ENCODE measurements at places on chromosomes 4 and X.

DNA sequence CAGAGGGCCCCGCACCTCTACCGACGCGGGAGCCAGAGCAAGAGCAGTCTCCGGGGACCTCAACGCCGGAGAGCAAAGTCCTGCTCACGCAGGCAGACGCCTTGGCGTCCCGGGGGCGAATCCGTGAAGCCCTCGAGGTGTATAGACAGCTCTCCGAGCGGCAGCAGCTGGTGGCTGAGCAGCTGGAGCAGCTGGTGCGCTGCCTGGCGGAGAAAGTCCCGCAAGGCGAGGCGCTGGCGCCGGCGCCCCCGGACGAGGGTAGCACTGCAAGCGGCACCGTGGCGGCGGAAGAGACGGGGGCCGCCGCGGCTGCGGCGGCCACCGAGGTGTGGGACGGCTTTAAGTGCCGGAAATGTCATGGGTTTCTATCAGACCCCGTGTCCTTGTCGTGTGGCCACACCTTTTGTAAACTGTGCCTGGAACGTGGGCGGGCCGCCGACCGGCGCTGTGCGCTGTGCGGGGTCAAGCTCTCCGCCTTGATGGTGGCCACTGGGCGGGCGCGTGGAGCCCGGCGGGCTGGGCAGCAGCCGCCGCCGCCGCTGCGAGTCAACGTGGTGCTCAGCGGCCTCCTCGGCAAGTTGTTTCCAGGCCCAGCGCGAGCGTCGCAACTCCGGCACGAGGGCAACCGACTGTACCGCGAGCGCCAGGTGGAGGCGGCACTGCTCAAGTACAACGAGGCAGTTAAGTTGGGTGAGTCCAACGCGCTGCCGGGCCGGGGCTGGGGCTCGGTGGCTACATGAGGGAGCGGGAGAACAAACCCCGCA lies 672 bp downstream of the LONRF3 start:
- no peak for DNase-seq

DNA sequence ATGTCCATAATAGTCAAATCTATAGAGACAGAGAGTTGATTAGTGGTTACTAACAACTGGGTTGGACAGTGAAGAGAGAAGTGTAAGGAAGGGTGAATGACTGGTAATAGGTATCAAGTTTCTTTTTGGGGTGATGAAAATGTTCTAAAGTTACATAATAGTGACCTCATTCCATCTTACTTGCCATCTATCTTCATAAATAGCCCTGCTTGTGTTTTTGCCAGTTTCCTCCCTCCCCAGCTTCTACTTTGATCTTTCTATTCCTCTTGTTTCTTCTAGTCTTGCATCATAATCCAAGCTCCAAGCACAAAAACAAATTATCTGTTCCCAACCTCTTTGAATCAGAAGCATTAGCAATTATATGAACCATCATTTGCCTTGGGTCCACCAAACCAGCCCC lies 40.2 kb upstream of the TET2 start:
- DNase-seq = no peak

GRCh38 chr4:173420801-173421200 lies 21.9 kb upstream of the SCRG1 start:
- DNase-seq = no peak

DNA sequence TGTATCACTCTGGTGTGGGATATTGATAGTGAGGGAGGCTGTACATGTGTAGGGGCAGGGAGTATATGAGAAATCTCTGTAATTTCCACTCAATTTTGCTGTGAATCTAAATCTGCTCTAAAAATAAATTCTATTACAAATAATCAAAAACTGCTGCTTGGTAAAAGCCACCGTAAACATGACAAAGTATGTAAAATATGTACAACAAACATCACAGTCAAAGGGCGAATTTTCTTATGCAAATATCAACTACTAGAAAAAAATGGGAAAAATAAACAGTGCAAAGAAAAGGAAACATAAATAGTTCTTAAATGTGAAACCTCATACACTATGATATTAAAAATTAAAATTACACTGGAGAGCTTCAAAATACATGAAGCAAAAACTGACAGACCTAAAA lies 105.1 kb upstream of the DCLK2 start:
- no peak for DNase-seq

GRCh38 chr4:82667761-82668480 lies 106.1 kb upstream of the TMEM150C start:
- DNase-seq = no peak

- no peak for DNase-seq
Measured at GRCh38 chr4:113548303-113548702, 213.2 kb downstream of the CAMK2D start.

DNA sequence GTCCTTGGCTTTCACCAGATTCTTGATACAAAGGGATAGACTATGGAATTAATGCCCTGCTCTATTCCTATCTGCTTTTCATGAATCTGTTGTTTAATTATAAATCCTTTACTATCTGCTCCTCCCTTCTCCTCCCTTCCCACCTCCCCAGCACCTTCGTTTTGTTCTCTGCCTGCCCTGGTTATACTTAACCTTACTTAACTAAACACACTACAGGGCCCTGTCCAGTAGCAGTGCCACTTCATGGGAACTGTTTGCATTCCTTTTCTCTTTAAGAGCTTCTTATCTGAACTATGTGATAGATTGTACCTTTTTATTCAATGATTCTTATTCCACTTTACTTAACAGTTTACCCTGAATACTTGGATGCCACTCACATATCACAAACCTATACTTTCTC lies 830 bp downstream of the HOPX start:
- DNase-seq = no peak

DNA sequence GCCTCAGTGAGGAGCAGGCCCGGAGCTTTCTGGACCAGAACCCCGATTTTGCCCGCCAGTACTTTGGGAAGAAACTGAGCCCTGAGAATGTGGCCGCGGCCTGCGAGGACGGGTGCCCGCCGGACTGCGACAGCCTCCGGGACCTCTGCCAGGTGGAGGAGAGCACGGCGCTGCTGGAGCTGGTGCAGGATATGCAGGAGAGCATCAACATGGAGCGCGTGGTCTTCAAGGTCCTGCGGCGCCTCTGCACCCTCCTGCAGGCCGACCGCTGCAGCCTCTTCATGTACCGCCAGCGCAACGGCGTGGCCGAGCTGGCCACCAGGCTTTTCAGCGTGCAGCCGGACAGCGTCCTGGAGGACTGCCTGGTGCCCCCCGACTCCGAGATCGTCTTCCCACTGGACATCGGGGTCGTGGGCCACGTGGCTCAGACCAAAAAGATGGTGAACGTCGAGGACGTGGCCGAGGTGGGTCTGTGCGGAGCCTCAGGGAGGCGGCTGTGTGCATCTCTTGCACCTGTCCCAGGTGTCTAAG lies 323 bp downstream of the PDE6B start:
- no peak for DNase-seq

DNA sequence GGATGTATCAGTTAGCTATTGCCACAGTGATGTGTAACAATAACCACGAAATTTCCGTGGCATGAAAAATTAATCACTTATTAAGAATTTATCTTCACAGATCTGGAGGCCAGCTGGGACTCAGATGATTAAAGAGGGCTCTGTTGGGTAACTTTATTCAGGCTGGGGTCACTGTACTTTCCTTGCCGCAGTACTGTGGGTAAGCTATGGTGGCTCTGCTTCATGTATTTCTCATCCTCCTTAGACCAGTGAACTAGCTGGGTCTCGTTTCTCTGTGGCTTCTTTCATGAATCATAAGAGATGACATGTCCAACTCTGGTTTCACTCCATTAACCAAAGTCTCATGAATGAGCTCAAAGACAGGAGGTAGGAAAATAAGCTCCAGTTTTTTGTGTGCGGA lies 13.5 kb downstream of the TEX13B start:
- DNase-seq = no peak

DNA sequence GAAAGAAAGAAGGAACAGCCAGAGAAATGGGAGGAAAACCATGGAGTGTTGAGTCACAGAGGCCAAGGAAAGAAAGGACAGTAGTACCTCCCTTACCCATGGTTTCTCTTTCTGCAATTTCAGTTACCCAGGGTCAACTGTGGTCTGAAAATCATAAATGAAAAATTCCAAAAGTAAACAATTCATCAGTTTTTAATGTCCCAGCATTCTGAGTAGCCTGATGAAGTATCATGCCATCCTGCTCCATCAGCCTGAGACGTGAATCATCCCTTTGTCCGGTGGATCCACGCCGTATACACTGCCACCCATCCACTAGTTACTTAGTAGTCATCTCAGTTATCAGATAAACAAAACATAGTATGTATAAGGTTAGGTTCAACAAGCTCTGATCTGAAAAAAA lies 114.2 kb downstream of the COMMD8 start:
- no peak for DNase-seq

DNA sequence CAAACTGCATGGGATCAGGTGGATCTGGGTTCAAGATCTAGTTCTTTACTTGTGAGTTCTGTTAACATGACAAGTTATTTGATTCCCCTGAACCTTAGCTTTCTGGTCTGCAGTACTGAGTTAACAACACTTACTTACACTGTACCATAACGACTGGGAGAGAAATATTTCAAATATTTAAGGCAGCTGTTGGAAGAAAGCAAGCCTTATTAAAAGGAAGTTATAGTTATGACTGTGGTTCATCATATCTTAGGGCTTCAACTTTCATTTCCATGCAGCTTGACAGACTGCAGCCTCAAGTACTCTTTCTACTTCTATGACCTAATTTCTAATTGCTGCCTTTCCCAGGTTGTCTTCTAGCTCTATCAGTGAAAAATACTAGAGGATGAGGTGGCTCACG lies 40.0 kb upstream of the PDGFRA start:
- DNase-seq = no peak

DNA sequence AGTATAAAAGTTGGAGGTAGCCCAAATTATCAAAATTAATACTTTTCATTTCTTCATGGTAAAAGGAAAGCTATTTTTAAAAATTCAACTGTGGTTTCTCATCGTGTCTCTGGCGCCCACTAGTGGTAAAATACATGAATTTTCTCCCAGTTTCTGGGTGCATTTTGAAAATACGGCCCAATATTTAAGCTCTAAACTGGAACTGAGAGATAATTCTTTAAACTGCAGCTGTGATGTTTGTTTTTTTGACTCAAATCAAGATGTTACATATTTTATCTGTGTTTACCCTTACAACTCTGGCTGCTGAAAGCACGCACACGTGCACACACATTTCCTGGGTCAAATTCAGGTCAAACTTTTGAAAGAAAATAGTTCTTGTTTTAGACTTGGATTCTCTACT lies 123.9 kb upstream of the ACSL4 start:
- DNase-seq = no peak

- no peak for DNase-seq
Measured at GRCh38 chr4:66805582-66805981, 739.7 kb downstream of the CENPC start.

GRCh38 chr4:154720618-154721267 lies 23.1 kb upstream of the LRAT start:
- no peak for DNase-seq

GRCh38 chr4:176784816-176785215 lies 7.9 kb downstream of the VEGFC start:
- DNase-seq = no peak

- DNase-seq = no peak
Measured at GRCh38 chr4:141306331-141306730, 85.6 kb downstream of the ZNF330 start.

GRCh38 chrX:115408771-115409400 lies 119.4 kb downstream of the LUZP4 start:
- no peak for DNase-seq

- DNase-seq = no peak
Measured at GRCh38 chr4:165994701-165995100, 121.7 kb downstream of the TLL1 start.

GRCh38 chrX:120560405-120560841 lies 339 bp downstream of the CUL4B start:
- no peak for DNase-seq

DNA sequence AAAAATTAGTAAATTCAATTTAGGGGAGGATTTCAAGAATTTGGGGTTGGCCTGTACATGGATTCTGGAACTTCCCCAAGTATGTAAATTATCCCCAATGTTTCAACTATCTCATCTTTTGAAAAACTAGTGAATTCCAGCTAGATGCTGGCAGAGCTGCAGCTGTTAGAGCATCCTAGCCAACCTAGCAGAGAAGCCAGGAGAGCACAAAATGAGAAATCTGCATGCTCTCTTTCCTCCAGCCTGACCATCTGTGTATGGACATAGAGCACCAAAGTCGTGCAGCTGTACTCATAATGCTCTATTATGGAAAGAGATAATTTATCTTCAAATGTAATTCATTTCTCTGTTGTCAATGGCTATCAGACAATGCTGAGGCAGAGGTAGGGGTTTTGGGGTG lies 1217.7 kb downstream of the PCDH19 start:
- DNase-seq = no peak

- DNase-seq = no peak
Measured at GRCh38 chrX:149456476-149457245, 48.4 kb downstream of the IDS start.

DNA sequence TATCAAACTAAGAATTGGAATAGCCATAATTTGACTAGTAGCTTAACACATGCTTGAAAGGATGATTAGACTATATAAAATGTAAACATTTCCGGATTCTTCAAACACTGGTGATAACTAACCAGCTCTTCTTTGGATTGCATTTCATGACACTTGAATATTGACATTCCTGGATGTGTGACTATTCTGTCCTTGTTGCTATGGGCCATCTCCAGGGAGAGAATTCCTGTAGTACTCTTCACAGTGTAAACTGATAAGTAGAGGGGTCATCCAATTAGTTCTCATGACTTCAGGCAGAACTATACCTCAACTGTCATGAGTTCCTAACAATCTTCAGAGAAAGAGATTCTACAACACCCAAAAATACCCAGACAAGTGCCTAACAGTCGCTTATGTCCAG lies 1026.7 kb upstream of the TENM3 start:
- no peak for DNase-seq

DNA sequence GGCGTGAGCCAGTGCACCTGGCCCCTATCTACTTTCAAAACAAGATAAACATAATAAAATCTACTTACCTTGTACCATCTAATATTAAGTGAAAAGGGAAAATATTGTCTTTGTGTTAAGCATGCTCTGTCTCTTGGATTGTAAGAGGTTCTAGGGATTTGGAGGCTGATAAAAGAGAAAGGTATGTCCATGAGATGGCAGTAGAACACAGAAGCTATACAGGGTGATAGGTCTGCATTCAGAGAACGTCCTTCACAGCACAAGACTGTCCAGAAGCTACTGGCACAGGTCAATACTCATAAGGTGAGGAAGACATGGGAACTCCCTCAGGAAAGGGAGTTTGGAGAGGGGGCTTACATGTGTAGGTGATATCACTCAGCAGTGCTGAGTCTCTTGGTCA lies 135.5 kb downstream of the TMEM47 start:
- no peak for DNase-seq

DNA sequence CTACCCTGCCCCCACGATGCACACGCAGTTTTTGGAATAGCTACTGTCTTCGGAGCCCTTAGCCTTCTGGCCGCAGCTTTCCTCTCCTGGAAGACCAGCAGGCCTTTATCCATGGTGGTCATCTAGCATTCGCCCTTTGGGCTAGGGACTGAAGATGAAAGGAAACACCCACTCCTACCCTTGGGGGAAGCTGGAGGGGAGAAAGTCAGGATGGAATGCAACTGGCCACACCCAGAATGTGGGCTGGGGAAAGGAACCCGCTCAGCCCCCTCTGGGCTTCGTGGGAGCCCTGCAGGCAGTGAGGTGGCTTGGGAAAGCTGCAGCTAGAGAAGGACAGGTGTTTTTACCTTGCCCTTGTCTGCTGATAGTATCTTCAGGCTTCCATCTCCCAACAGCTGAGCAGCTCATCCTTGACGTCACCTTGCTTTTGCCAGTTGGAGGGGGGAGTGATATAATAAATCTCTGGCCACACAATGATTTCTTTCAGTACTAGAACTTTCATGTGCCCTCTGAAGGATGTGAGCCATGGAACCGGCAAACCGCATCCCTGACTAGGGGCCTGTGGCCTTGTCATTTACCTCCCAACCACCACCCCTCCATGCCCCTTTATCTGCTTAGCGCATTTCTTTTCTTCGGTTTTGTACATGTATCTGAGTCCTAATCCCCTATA lies 59.0 kb downstream of the ELF4 start:
- no peak for DNase-seq

All from fibroblast of the conjunctiva (primary cell).